ENCODE measurements at places on chromosomes 7 and 10. TPM values are rescaled to one million over a fixed set of nuclear protein-coding genes. Genes with fewer than 3 reads are reported as not detected.

CFAP69 gene
- total RNA-seq, result 3.3 TPM

COL1A2 gene
- not detected for total RNA-seq

LDB3 gene
- total RNA-seq, result 0.07 TPM

KCP gene
- total RNA-seq, result 0.09 TPM

PCDH15 gene
- total RNA-seq, result not detected

GBX1 gene
- total RNA-seq, result not detected

TMEM196 gene
- not detected for total RNA-seq

MET gene
- 81.1 TPM for total RNA-seq

GDF2 gene
- not detected for total RNA-seq

EN2 gene
- total RNA-seq, result 0.99 TPM

IFIT1B gene
- not detected for total RNA-seq

ENTPD1 gene
- not detected for total RNA-seq

FBXO24 gene
- 0.51 TPM for total RNA-seq

UBTD1 gene
- total RNA-seq, result 19.4 TPM

SNX10 gene
- 4.5 TPM for total RNA-seq

GAD2 gene
- total RNA-seq, result not detected

ATG9B gene
- total RNA-seq, result 0.42 TPM

PPP1R17 gene
- not detected for total RNA-seq

COL13A1 gene
- total RNA-seq, result 0.36 TPM

PDZD7 gene
- 0.67 TPM for total RNA-seq

SPDYE8 gene
- total RNA-seq, result not detected

CALY gene
- 0.69 TPM for total RNA-seq

SEMA3D gene
- 0.03 TPM for total RNA-seq

CREB5 gene
- total RNA-seq, result 5.3 TPM

CALN1 gene
- not detected for total RNA-seq

RSU1 gene
- total RNA-seq, result 76.5 TPM

EEPD1 gene
- total RNA-seq, result 57.7 TPM

ST8SIA6 gene
- 0.13 TPM for total RNA-seq

FZD1 gene
- total RNA-seq, result 2.1 TPM

GTF2IRD2 gene
- total RNA-seq, result 8.1 TPM
